MG63 (cell line): ENCODE measurements at places on chromosomes 11 and 22. TPM values are rescaled to one million over a fixed set of nuclear protein-coding genes. Genes with fewer than 3 reads are reported as not detected.

DNA sequence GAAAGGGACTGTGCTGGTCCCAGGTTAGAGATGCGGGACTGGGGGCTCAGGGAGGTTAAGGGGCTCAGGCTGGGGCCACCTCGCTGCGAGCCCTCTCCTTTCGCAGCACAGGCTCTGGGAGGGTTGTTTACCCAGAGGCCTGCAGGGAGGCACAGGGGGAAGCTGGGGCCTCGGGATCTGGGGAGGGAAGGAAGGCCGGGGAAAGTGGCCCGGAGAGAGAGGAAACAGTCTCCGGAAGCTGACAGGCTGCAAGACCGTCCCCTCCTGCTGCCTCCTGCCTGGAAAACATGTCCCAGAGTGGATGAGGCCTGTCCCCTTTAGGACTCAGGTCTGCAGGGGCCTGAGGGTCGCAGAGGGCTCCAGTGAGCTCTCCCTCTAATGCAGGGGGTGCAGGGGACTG, 45.4 kb downstream of the MYO7A start:
- DNase-seq: no peak

Gene ST14
- total RNA-seq: not detected in 2 replicates

Gene PANX1
- 16.8 and 19.4 TPM in 2 replicates for total RNA-seq

Gene TUB
- 19.2 and 23.6 TPM in 2 replicates for total RNA-seq

- no peak for DNase-seq
These were observed 9.8 kb downstream of the ZNF74 start for GRCh38 chr22:20403779-20404140.

Gene CCDC89
- not detected in 2 replicates for total RNA-seq

DNA sequence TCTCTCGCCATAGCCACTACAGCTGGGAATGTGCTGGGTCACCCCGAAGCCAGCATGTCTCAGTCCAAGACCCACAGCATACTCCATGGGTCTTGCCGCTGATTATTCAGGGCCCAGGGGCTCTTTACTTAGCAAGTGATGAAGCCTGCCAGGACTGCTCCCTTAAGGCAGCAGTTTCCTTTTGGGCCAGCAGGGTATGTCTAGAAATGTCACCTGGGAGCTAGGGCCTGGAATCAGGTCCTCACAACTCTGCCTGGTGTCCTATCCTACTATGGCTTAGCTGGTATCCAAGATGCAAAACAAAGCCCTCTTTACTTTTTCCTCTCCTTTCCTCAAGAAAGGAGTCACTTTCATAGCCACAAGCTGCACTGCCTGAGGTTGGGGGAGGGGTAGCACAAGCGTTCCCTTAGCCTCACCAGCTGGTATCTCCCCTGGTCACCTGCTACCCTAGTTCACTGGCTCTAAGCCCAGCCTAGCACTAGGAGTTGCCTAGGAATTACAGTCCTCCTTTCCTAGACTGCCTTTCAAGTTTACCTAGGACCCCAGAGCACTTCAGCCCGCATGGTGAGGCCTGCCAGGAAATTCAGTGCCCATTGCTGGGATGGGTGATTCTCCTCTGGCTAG, 22.6 kb upstream of the NCR3LG1 start:
- no peak for DNase-seq

DNA sequence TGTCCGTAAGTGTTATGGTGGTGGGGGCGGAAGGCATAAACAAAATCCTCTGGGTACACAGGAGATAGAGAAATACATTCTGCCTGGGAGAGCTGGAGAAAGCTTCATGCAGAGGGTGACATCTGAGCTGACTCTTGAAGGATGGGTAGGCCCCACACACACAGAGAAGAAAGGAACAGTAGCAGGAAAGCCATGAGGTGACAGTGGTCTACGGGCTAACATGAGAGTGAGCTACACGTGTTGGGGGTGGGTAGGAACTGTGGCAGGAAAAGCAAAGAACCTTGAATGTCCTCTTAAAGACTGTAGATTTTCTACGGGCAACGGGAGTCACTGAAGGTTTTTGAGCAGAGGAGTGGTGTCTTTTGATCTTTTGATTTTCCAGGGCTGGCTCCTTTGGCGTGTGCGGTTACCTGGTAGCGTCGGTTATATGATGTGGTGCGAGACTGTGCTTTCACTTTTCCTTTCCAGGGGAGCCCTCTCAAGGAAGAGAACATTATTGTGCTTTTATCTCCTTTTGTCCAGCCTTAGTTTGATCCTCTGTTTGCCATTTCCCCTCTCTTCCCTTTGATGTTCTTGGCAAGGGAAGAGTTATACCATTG, 39.7 kb downstream of the ADAMTS8 start:
- no peak for DNase-seq

DNA sequence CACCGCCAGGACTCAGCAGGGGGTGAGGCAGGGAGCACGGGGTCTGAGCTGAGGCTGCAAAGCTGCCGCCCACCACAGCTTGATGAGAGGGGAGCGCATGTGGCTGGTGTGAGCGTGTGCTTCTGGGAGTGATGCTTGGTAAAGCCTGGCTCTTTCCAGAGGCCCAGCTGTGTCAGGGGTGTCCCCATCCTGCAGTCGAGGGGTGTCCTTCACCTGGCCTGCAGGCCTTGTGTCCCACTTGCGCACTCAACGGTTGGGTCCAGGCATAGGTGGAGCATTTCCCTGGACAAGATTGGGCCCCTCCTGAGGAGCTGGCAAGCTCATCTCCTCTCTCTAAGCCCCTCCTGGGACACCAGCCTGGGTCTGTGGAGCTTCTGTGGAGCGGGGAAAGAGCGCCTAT, 273.9 kb downstream of the TBC1D22A start:
- no peak for DNase-seq

- DNase-seq: no peak
These were observed 6.1 kb downstream of the SLC25A1 start for GRCh38 chr22:19172213-19173046.
